Activated CD4-positive, alpha-beta T cell treated with anti-CD3 and anti-CD28 coated beads, Interleukin-2, amount 50 U/mL, for 24 hours (primary cell): ENCODE measurements at places on chromosomes 5 and 9.

DNA sequence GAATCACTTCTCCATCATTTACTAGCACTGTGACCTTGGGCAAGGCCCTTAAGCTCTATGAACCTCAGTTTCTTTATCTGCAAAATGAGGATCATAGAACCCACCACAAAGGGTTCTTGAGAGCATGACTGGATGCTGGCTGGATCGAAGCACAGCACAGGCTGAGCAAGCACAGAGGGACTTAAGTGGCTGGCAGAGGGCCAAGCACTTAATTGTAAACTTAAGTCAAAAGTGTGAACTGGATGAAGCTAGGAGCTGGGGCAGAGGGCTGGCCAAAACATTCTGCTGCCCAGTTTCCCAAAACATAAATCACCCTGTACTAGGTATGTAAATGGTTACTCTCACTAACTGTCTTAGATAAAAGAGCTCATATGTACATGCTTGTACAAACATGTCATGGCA, 112.3 kb upstream of the WWC1 start:
- no peak for DNase-seq

- DNase-seq: no peak
These were observed 98.4 kb downstream of the MED27 start for GRCh38 chr9:131981116-131981776.

GRCh38 chr9:9142001-9142400, 1342.4 kb upstream of the DMAC1 start:
- no peak for DNase-seq

- no peak for DNase-seq
These were observed 41.0 kb downstream of the CCNJL start for GRCh38 chr5:160271396-160271795.

DNA sequence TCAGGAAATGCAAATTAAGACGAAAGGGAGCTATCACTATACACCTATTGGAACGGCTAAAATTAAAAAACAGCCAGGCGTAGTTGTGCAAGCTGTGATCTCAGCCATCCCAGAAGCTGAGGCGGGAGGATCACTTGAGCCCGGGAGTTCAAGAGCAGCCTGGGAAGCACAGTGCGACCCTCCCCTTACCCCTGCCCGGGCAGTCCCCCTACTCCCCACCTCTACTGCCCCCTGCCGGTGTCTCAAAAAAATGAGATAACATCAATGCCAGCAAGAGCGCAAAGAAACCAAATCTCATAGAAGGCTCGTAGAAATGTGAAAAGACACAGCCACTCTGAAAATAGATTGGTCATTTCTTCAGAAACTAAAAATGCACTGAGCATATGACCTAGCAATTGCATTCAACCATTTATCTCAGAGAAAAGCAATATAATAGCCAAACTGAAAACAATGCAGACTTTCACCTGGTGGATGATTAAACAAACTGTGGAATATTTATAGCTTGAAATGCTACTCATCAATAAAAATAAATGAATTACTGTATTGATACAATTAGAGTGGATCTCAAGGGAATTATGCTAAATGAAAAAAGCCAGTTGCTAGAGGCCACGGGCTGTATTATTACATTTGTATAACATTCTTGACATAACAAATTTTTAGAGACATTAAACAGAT, 20.6 kb downstream of the OR2V2 start:
- DNase-seq: no peak

- no peak for DNase-seq
These were observed 20.7 kb upstream of the ZNF782 start for GRCh38 chr9:96874947-96875460.

- no peak for DNase-seq
These were observed 71.7 kb upstream of the TBCA start for GRCh38 chr5:77847814-77848290.

GRCh38 chr5:153573326-153574033, 83.0 kb downstream of the GRIA1 start:
- no peak for DNase-seq

- no peak for DNase-seq
These were observed 176.4 kb upstream of the ANKRD55 start for GRCh38 chr5:56409331-56410190.

GRCh38 chr9:35981699-35982098, 23.7 kb upstream of the OR2S2 start:
- no peak for DNase-seq

DNA sequence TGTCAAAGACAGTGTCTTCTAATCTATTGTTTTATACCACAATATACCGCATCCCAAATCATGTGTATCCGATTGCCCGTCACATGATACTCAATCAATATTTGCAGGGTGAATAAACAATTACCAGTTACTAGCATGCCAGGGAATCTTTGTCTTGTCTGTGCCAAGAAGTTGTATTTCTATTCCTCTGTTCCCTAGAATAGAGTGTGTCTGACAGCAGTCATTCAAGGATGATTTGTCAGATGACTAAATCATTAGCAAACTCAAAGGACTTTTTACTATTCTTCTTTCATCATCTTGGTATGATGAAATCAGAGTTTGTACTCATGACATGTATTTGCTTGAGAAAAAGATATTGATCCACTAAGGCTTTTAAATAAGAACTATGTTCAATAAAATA, 348.8 kb downstream of the HTR1A start:
- no peak for DNase-seq

DNA sequence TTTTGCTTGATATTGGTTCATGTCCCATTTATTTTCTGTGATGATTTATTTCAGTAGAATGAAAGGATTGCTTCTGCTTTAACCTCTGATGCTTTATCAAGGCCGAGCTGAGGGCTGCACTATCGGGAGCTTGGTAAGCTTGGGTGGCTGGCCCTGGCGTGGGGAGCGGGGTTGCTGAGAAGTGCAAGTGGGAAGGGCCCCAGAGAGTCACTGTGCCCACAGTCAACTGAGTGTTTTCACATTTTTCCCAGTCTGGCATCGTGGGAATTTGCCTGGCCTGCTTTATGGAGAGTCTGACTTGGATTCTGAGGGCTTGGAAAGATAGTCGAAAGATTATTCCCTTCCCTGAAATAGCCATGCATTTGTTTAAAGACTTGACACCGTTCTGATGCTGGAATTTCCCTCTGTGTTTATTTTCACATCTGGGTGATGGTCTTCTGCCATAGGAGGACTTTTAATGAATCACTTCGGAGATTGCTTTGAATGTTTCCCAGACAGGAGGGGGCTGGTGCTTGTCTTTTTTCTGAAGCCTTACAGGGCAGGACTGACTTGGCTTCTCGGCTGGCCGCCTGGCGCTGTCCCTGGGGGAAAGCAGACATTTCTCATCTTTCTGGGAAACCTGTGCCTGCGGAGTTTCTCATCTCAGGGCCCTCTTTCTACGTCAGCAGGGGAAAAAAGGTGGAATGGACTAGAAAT, 139.0 kb downstream of the BOD1 start:
- no peak for DNase-seq

DNA sequence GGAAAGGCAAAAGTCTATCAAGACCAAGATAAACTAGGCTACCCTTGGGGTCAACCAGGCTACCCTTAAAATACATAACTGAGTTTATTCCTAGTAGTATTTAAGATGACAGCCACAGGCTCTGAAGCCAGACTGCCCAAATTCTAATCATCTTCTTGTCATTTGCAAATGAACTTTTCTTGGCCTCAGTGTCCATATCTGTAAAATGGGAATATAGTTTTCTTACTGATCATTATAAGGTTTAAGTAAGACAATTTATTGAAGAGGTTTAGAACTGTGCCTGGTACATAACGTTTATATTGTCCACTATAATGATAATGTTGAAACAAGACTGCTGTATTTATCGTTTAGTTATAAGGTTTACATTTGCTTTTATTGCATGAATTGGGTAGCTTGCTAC, 112.5 kb downstream of the SLC12A2 start:
- DNase-seq: no peak

DNA sequence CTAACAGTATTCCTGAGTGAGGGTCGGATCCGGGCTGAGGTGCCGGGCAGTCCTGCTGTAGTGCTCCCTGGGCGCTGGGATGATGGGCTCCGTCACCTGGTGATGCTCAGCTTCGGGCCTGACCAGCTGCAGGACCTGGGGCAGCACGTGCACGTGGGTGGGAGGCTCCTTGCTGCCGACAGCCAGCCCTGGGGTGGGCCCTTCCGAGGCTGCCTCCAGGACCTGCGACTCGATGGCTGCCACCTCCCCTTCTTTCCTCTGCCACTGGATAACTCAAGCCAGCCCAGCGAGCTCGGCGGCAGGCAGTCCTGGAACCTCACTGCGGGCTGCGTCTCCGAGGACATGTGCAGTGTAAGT, 15.2 kb downstream of the CRB2 start:
- DNase-seq: no peak

- DNase-seq: no peak
These were observed 10.9 kb downstream of the EXOC3 start for GRCh38 chr5:453725-454481.

DNA sequence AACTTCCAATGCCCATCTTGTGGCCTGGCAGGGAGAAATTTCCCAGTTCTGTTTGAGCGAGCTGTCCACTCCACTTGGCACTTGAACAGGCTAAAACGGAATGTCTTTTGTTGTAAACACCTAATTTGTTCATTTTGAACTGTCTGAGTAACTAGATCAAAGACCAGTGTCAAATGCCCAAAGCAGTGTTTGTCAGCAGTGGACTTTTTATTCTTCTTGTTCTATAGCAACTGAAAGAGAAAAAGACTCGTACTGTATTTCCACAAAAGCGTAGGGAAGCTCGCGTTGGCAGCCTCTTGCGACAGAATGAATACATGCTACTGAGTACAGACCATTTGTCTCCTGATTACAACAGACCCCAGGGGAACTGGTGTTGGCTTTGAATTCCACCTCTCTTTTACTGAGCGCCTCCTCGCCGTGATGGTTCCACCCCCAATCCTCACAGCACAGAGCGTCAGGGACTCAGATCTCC, 601.8 kb upstream of the ZNF608 start:
- no peak for DNase-seq

DNA sequence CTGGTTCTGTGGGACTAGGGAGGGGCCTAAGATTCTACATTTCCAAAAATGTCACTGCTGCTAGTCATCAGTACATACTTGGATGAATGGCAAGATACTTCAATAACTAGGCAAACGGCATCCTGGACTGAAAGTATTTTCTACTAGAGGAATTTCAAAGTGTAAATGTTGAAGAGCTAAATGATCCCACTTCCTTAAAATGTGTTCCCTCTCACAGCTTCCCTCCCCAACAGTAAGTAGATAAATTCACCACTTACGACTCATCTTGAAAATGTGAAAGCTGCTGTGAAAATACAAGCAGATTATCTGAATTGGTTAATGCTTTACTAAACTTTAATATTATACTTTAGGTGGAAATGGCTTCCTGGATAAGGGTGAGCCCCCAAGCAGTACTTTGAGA, 1571.5 kb upstream of the WWC1 start:
- no peak for DNase-seq

DNA sequence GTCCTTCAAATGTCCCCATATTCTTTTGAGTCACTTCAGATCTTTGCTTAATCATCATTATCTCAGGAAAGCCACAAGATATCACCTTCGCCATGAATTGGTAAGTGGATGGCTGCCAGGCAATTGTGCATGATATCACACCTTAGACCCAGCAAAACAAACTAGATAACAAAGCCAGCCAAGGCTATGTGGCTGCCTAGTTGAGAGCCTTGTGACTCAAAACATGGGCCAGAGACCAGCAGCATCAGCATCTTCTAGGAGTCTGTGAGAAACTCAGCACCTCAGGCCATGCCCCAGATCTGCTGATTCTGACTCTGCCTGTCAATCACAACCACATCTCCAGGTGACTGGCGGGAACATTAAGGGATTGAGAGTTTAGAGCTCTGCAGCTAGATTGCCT, 82.8 kb downstream of the SLIT3 start:
- DNase-seq: no peak

- DNase-seq: no peak
These were observed 107.4 kb upstream of the DMAC1 start for GRCh38 chr9:7906783-7907550.

DNA sequence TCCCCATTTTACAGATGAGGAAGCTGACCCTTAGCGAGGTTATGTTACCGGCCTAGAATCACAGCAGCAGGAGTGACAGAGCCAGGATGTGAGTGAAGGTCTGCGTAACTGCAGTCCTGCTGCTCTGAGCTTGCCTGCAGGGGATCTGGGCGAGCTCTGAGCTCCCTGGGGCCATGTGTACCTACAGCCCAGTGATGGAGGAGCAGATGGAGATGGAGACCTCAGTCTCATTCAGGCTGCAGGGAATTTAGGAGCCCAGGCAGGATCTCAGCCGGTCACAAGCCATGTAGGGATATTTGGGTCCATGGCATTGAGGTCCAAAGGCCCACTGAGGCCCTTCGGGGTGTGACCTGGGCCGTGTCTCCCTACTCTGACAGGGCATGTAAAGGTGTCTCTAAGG, 170.6 kb downstream of the CACNA1B start:
- no peak for DNase-seq

GRCh38 chr5:150473673-150474358, 24.3 kb upstream of the RPS14 start:
- no peak for DNase-seq

- no peak for DNase-seq
These were observed 74.0 kb downstream of the MACROH2A1 start for GRCh38 chr5:135324897-135325650.

- no peak for DNase-seq
These were observed 50.8 kb downstream of the DMRT2 start for GRCh38 chr9:1100945-1101344.

- DNase-seq: no peak
These were observed 17.8 kb upstream of the COL15A1 start for GRCh38 chr9:98925956-98926355.

DNA sequence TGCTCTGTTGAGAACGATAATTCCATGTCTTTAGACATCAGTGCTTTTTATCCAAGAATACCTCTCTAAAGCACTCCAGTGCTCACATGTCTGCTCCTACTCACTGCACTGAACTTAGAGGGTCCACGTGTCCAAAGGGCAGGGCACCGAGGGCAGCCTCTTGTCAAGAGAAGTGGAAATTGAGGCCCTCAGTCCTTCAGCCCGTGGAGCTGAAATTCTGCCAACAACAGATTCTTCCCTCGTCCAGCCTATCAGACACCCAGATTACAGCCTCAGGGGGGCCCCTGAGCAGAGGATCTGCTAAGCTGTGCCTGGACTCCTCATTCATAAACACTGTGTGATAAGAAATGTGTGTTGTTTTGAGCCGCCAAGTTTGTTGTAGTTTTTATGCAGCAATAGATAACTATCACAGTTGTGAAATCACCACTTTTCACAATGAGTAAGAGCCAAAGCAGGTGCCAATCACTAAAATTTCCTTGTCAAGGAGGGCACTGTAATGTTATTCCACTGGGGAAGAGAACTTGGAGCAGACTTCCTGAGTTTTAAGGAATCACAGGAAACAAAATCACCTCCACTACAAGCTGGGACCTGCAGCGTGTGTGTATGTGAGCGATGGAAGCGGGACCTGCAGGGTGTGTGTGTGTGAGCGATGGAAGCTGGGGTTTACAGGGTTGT, 58.8 kb upstream of the IGFBPL1 start:
- DNase-seq: no peak

DNA sequence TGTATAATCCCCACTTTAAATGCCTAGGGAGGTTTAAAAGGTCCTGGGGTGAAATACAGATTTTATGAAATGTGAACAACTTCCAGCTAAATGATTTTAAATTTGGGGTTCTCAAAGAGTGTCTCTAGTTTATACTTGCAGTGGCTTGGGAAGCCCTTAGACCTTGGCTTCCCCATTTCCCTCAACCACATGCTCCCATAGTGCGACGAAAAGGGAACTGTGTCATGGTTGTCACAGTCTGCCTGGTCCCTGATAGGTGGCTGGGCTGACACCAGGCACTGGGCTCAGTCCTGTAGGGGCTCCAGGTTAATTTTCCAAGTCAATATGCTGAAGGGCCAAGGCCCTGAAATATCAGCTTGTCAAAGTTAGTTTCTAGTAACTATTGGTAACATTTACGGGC, 10.4 kb upstream of the CXCL14 start:
- no peak for DNase-seq
